ENCODE measurements at places on chromosomes 3 and 15.
A peak's percentile ranks its signal among the peaks of the same experiment; 100 is the strongest.

DNA sequence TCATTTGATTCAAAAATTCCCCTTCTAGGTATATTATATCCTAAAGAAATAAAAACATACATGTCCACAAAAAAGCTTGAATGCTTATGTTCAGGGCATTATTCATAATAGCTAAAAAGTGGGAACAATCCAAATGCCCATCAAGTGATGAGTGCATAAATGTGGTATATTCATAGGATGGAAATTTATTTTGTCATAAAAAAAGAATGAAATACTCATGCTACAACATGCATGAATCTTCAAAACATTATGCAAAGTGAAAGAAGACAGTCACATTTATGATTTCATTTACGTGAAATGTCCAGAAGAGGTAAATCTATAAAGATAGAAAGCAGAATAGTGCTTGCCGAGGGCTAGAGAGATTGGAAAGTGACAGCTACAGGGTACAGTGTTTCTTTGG lies 83.6 kb upstream of the SLC25A36 start:
- no peaks in the 10 kb centered on the region for H3K36me3 ChIP-seq
- no peaks in the 10 kb centered on the region for H3K4me1 ChIP-seq
- no peak for DNase-seq
- no peak overlapping the region for H3K4me3 ChIP-seq

GRCh38 chr3:5138214-5138981 lies 16.3 kb downstream of the ARL8B start:
- no peaks in the 10 kb centered on the region for H3K27me3 ChIP-seq
- H3K4me3 ChIP-seq = no peak overlapping the region
- no peaks in the 10 kb centered on the region for H3K36me3 ChIP-seq

DNA sequence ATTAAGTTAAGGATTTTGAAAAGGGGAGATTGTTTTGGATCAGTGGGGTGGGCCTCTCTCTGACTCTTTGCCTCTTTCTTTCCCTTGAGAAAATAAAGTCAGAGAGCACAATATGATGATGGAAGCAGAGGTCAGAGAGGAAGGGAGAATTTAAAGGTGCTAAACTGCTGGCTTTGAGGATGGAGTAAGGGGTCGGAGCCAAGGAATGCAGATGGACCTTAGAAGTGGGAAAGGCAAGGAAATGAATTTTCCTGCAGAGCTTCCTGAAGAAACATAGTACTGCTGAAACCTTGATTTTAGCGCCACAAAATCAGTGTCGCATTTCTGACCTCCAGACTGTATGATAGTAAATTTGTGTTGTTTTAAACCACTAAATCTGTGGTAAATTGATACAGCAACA lies 317.4 kb downstream of the NAALADL2 start:
- H3K4me3 ChIP-seq = no peak overlapping the region
- H3K27ac ChIP-seq = no peak overlapping the region
- no peaks in the 10 kb centered on the region for H3K4me1 ChIP-seq
- no peaks in the 10 kb centered on the region for H3K36me3 ChIP-seq

- no peak for DNase-seq
- no peaks in the 10 kb centered on the region for H3K36me3 ChIP-seq
- H3K4me1 ChIP-seq = no peaks in the 10 kb centered on the region
- no peak overlapping the region for H3K27ac ChIP-seq
- no peak overlapping the region for H3K4me3 ChIP-seq
- no peaks in the 10 kb centered on the region for H3K27me3 ChIP-seq
Measured at GRCh38 chr3:7520059-7520458, 659.1 kb downstream of the GRM7 start.

DNA sequence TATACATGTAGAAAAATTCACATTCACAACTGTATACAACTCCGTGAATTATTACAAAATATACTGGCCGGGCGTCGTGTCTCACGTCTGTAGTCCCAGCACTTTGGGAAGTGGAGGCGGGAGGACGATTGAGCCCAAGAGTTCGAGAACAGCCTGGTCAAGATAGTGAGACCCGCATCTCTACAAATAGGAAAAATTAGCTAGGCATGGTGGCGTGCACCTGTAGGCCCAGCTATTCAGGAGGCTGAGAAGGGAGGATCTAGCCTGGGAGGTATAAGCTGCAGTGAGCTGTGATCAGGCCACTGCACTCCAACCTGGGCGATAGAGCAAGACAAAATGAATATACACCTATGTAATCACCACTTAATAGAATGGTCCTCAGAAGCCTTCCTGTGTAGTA lies 1.3 kb downstream of the RAD51 start:
- no peak overlapping the region for H3K27ac ChIP-seq
- peaks cover 21% of the 10 kb centered on the region for H3K4me1 ChIP-seq
- DNase-seq = no peak
- H3K36me3 ChIP-seq = no peaks in the 10 kb centered on the region
- H3K27me3 ChIP-seq = no peaks in the 10 kb centered on the region

GRCh38 chr3:84600703-84601225 lies 358.0 kb upstream of the CADM2 start:
- H3K27me3 ChIP-seq = no peaks in the 10 kb centered on the region
- H3K4me3 ChIP-seq = no peak overlapping the region
- H3K4me1 ChIP-seq = no peaks in the 10 kb centered on the region
- H3K36me3 ChIP-seq = no peaks in the 10 kb centered on the region
- DNase-seq = no peak
- H3K27ac ChIP-seq = no peak overlapping the region

- peaks cover 21% of the 10 kb centered on the region for H3K4me1 ChIP-seq
- H3K36me3 ChIP-seq = peaks cover 6% of the 10 kb centered on the region
- H3K4me3 ChIP-seq = no peak overlapping the region
- no peaks in the 10 kb centered on the region for H3K27me3 ChIP-seq
Measured at GRCh38 chr15:82048811-82049210, 3.0 kb upstream of the MEX3B start.

- H3K4me3 ChIP-seq = no peak overlapping the region
- H3K27ac ChIP-seq = no peak overlapping the region
- H3K36me3 ChIP-seq = no peaks in the 10 kb centered on the region
- DNase-seq = no peak
- no peaks in the 10 kb centered on the region for H3K27me3 ChIP-seq
Measured at GRCh38 chr15:93614386-93615104, 525.5 kb upstream of the RGMA start.

GRCh38 chr15:80694611-80695098 lies 455 bp upstream of the ABHD17C start:
- peaks cover 15% of the 10 kb centered on the region for H3K4me1 ChIP-seq
- no peak for DNase-seq
- no peak overlapping the region for H3K27ac ChIP-seq
- no peaks in the 10 kb centered on the region for H3K27me3 ChIP-seq
- peak overlapping the region; percentile 65 for H3K4me3 ChIP-seq
- H3K36me3 ChIP-seq = no peaks in the 10 kb centered on the region

DNA sequence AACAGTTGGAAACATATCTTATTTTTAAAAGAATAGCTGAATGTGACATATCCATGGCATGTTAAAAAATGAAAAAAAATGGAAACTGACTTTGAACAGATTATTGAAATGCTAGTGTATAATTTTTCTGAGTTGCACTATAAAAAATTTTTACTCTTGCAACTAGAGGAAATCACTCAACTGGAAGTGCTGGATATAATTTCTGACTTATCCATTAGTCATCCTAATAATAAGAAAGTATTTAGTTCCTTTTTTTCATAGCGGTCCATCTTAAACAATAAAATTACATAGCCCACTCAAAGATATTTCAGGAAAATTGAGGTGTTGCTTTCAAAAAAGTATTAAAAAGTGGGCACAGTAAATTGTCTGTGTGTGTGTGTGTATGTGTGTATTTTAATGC lies 80.7 kb downstream of the MBNL1 start:
- no peak overlapping the region for H3K4me3 ChIP-seq
- H3K27ac ChIP-seq = no peak overlapping the region
- no peaks in the 10 kb centered on the region for H3K36me3 ChIP-seq
- H3K27me3 ChIP-seq = no peaks in the 10 kb centered on the region
- no peaks in the 10 kb centered on the region for H3K4me1 ChIP-seq

DNA sequence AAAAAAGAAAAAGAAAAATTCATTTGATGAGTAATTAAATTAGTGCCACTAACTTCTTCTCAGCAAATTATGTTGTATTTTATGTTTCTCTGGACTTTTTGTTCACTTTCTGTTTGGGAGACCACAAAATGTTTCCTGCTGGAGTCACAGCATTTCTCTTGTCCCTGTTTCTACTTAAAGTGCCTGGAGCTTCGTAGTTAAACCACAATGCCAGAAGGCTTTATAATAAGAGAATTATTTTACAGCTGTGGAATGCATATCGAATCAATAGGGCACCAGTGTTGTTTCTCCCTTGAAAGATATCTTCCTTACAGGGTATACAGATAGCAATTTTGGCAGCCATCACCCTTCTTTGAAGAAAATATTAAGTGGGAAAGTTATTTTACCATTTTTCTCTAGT lies 3.2 kb downstream of the DTWD1 start:
- no peaks in the 10 kb centered on the region for H3K36me3 ChIP-seq
- H3K4me3 ChIP-seq = no peak overlapping the region
- H3K27me3 ChIP-seq = no peaks in the 10 kb centered on the region
- no peak overlapping the region for H3K27ac ChIP-seq
- no peak for DNase-seq
- no peaks in the 10 kb centered on the region for H3K4me1 ChIP-seq

GRCh38 chr15:98541519-98541918 lies 106.8 kb upstream of the IGF1R start:
- no peaks in the 10 kb centered on the region for H3K36me3 ChIP-seq
- H3K27me3 ChIP-seq = no peaks in the 10 kb centered on the region

DNA sequence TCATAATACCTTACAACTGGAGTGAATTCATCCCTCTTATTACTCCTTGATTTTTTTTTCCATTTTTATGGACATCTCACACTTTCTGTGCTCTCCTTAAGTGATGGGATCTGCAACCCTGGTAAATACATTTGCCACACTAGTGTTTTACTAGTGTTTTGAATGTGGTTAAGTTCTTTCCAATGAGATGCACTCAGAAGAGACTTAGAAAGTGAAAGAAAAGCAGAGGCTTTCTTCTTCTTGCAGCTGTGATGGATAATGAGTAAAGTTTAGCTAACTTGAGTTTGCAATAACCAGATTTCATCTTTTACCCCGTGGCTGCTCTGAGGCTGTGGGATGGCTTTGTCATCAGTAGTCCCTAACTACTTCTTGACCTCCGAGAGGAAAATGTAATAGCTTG lies 1248.4 kb downstream of the NSUN3 start:
- DNase-seq = no peak
- no peak overlapping the region for H3K4me3 ChIP-seq
- H3K4me1 ChIP-seq = no peaks in the 10 kb centered on the region
- no peaks in the 10 kb centered on the region for H3K27me3 ChIP-seq
- H3K27ac ChIP-seq = no peak overlapping the region

DNA sequence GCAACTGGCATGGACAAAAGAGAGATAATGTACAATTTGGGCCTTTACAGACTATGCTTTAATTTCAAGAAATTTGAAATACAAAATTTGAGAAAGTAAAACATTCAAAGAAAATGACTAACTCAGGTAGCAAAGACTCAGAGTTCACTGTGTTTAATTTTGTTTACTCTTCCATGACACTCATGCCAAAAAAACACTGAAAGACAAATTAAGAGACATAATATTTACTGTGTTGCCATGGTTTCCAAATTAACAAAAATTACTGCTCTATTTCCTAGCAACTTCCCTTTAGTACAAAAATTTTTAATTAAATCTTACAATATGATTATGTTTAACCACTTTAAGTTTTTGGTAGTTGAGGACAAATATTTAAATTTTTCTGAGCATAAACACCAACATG lies 29.6 kb downstream of the LRRFIP2 start:
- H3K36me3 ChIP-seq = peaks cover 4% of the 10 kb centered on the region
- no peak overlapping the region for H3K27ac ChIP-seq
- no peak for DNase-seq
- H3K27me3 ChIP-seq = no peaks in the 10 kb centered on the region
- no peaks in the 10 kb centered on the region for H3K4me1 ChIP-seq

- peaks cover 16% of the 10 kb centered on the region for H3K4me1 ChIP-seq
- no peak for DNase-seq
- peaks cover 4% of the 10 kb centered on the region for H3K36me3 ChIP-seq
- no peak overlapping the region for H3K4me3 ChIP-seq
- no peak overlapping the region for H3K27ac ChIP-seq
Measured at GRCh38 chr15:73598530-73599160, 34.5 kb downstream of the NPTN start.

DNA sequence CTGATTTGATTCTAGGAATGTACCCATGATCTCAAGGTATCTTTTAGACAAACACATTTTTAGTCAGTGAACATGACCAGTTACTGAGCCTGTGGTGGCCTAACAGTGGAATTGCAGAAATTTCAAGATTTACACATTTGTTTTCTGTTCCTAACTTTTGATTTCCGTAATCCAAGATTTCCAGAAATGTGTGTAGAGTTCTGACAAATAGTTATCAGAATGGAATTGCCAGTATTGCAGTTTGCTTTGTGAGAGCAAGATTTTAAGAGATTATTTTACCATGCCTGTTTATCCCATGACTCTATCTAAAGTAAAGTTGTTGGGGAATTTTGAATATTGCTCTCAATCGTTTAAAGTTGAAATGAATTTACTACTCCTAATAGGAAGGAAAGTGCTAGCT lies 11.7 kb upstream of the UTS2B start:
- no peak overlapping the region for H3K27ac ChIP-seq
- H3K36me3 ChIP-seq = no peaks in the 10 kb centered on the region
- H3K4me3 ChIP-seq = no peak overlapping the region

GRCh38 chr3:26574766-26575165 lies 47.8 kb upstream of the LRRC3B start:
- H3K27ac ChIP-seq = no peak overlapping the region
- no peaks in the 10 kb centered on the region for H3K27me3 ChIP-seq
- no peak for DNase-seq
- no peaks in the 10 kb centered on the region for H3K4me1 ChIP-seq

DNA sequence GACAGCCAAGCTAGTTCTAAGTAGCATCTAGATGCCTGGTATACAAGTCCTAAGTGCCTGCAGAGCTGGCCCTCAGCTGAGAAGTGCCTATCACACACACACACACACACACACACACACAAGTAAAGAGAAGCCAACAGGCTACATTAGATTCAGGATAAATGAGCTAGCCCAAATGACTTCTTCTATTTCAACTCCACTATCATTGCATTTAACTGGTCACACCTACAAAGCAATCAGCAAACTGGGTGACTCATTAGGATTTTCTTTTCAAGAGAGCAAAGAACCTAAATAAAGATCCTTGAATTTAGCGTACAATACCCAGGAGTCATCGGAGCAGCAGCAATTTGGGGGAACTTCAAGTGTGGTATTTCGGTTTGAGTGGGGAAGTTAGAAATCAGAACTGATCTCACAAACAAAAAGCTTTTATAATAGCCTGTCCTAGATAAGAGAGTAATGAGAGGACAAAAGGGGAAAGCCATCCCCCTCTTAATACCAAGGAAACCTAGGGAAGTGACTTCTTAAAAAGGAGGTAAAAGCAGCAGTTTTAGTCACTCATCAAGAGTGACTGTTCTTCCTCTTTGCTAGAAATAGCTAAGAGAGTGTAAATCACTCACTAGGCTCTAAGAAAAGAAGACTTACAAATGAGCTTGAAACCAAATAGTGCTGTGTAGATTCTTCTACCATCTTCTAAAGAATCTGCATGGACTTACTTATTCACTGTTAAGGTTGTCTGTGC lies 112.7 kb downstream of the TNIK start:
- H3K27ac ChIP-seq = peak overlapping the region; percentile 57
- DNase-seq = no peak
- H3K4me1 ChIP-seq = peaks cover 2% of the 10 kb centered on the region
- no peaks in the 10 kb centered on the region for H3K27me3 ChIP-seq
- H3K36me3 ChIP-seq = no peaks in the 10 kb centered on the region
- H3K4me3 ChIP-seq = no peak overlapping the region

- H3K27me3 ChIP-seq = no peaks in the 10 kb centered on the region
- no peaks in the 10 kb centered on the region for H3K36me3 ChIP-seq
- no peak overlapping the region for H3K27ac ChIP-seq
- no peak overlapping the region for H3K4me3 ChIP-seq
Measured at GRCh38 chr3:86788371-86788770, 202.6 kb downstream of the VGLL3 start.

- H3K4me3 ChIP-seq = no peak overlapping the region
- peaks cover 5% of the 10 kb centered on the region for H3K4me1 ChIP-seq
- H3K27me3 ChIP-seq = no peaks in the 10 kb centered on the region
- H3K27ac ChIP-seq = no peak overlapping the region
Measured at GRCh38 chr3:197486861-197487260, 68.9 kb downstream of the BDH1 start.
